CD4-positive, alpha-beta T cell treated with Interleukin-21 for 1 hour (primary cell): ENCODE measurements at places on chromosomes 7 and 10.
A peak's percentile ranks its signal among the peaks of the same experiment; 100 is the strongest.

GRCh38 chr7:24457219-24457558 lies 116.1 kb upstream of the PALS2 start:
- no peak for DNase-seq

GRCh38 chr10:7084280-7085005 lies 326.4 kb downstream of the SFMBT2 start:
- no peak for DNase-seq

DNA sequence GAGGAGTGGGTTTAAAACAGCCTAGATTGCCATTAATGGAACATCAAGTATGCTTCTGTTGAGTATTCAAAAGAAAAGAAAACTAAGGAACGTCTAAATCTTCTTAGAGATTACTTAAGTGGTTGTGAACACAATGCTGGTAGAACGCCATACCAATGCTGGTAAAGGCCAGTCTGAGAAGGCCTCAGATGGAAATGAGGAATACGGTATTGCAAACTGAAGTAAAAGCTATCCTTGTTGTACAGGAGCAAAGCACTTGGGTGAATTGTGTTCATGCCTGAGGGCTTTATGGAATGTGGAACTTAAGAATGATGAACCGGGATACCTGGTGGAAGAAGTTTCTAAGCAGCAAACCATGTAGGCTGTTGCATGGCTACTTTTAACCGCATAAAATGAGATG lies 208.0 kb downstream of the KCND2 start:
- no peak for DNase-seq

- no peak for DNase-seq
These were observed 73.3 kb upstream of the FRMD4A start for GRCh38 chr10:14403881-14404623.

GRCh38 chr7:6536262-6537260 lies 14.7 kb downstream of the GRID2IP start:
- no peak for DNase-seq

DNA sequence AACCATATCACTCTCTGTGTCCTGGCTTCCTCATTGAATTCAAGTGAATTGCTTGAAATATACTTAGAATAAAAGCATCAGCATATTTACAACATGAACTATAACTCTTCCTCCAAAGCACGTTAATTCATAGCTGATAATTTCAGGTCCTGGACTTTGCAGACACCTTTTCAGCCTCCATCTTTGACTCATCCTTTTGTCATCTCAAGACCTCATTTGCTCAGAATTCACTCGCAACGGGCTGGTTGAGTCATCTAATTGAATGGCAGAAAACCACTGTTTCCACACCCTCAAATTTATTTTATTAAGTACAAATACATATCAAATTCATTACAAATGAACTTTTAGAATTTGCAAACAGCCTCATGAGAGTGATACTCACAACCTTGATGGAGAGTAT lies 545.7 kb downstream of the GATA3 start:
- DNase-seq, result no peak

DNA sequence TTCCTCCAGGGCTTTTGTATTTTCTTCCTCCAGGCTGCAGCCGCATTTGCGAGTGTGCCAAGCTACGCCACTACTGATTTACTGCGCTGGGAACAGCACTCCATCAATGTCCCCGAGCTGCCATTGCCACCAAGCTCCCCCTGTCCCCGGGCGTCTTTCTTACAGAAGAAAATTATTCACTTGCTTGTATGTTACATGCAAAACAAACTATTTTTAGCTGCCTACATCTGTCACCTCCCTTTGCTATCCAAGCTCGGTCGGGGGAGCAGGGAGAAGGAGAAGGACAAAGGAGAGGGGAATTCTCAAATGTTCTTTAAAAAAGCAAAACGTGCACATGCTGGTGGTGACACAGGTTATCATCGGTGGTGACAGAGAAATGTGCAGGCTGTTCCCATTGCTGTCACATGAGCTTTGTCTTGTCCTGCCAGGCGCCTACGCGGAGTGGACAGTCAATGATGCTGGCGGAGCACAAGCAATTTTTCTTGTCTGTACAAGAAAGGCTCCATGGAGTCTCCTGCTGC lies 93.1 kb downstream of the ADARB2 start:
- no peak for DNase-seq

DNA sequence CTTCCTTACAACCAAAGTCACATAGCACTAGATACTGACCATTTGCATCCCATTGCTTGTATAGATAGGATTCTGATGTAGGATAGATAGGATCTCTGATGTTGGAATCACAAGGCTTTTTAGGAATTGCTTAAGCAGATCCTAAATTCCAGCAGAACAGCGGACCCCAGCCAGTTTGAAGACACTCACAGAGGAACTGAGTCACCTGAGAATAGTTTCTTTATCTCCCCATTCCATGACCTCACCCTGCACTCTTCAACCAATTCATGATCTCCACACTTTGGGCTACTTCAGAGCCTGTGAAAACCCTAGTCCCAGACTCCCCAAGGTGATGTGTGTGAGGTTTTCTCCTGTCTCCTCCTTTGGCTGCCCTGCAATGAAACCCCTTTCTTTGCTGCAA lies 179.4 kb downstream of the CNTNAP2 start:
- no peak for DNase-seq

GRCh38 chr7:110842796-110843195 lies 248.1 kb upstream of the LRRN3 start:
- DNase-seq, result no peak

DNA sequence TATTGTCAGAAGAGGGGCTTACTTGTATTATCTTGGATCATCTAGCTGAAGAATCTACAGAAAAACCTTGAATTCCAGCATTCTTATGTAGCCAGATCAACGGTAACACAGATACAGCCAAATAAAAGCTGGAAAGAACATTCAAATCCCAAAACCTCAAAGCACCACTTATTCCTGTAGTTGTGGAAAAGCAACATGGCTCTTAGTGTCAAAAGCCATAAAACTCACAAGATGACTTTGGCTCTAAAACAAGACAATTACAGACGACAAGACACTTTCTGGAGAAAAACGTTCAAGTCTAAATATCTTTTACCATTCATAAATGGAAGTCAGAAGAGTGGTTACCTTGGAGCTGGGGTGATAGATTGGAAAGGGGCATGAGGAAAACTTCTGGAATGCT lies 173.0 kb downstream of the HERPUD2 start:
- no peak for DNase-seq

GRCh38 chr7:131039355-131039762 lies 288.3 kb upstream of the MKLN1 start:
- no peak for DNase-seq

GRCh38 chr10:13271552-13272163 lies 28.2 kb downstream of the PHYH start:
- peak; percentile 60 for DNase-seq

DNA sequence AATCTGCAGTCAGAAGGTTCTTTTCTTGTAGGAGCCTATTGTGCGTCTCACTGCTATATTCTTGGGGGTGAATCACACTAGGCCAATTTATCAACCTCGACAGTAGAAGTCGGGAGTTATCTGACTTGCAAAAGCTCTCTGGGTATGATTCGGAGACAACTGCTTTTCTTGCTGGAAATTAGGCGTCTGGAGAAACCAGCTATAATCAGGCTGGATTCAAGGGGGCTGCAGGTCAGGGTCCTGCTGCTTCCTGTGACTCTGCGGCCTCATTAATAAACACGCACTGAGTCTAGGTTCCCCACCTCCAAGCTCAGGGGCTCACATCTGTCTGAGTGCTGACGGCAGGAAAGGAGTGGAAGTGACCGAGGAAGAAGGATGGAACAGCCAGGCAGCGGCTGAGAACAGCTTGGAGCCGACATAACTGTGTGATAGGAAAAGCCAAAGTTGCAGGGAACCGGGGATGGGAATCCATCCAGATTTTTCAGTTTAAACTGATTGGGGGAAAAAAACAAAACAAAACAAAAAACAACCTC lies 184.6 kb downstream of the FANK1 start:
- DNase-seq, result no peak

- no peak for DNase-seq
These were observed 74.5 kb upstream of the CAPZA2 start for GRCh38 chr7:116787881-116788280.

- DNase-seq, result no peak
These were observed 127.1 kb upstream of the CHST15 start for GRCh38 chr10:124220547-124220946.

- no peak for DNase-seq
These were observed 82.5 kb downstream of the VWDE start for GRCh38 chr7:12320987-12321647.

GRCh38 chr10:28564905-28565304 lies 32.0 kb downstream of the WAC start:
- DNase-seq, result no peak

GRCh38 chr7:2940466-2940865 lies 96.4 kb upstream of the GNA12 start:
- no peak for DNase-seq

- peak; percentile 5 for DNase-seq
These were observed 967 bp upstream of the GLI3 start for GRCh38 chr7:42237811-42238541.

DNA sequence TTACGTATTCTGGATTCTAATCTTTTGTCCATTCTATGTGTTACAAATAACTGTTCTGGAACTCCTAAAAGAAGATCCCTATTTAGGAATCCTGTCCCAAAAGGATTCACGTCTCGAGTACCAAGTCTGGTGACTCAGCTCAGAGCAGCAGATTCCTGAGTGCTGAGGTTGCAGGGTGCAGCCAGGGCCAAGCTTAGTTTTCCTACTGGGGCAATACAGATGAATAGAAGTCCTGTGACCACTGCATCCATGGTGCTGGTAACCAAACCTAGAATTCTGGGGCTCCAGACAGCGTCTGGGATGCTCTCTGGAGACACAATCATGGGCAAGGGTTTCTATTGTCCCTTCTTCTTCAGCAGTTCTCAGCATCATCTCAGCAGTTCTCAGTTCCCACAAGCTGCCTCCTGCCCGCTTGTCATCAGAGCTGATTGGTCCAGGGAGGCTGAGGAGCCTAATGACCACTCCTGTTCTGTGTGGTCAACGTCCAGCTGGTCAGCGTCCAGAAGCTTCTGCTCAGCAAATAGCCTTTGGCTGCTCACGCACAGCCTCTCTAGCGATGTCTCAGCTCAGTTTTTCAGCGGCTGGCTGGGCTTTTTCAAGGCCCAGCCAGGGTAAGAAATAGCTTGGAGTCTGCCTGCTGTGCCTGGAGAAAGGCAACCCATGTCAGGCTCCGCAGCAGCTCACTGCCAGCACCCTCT lies 50.4 kb upstream of the C7orf33 start:
- no peak for DNase-seq

DNA sequence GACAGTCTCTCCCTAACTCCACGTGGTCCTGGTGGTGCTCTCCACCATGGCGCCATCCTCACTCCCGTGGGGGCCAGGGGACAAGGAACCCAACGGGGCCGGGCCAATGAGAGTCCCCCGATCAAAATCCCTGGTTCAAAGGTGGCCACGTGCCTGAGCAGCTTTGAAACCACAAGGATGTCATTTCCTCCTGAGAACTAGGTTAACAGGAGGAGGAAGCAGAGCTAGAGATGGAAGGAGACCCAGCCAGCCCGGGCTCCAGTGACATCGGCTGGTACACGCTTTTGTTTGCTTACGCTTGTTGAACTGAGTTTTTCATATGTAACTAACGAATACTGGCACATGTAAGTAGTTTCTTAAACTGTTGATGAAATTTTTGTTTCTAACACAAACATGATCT lies 61.7 kb downstream of the PRPF18 start:
- no peak for DNase-seq

- no peak for DNase-seq
These were observed 262.7 kb downstream of the DNAJB6 start for GRCh38 chr7:157599491-157599890.

GRCh38 chr10:79221110-79222051 lies 125.9 kb upstream of the PPIF start:
- DNase-seq, result no peak

DNA sequence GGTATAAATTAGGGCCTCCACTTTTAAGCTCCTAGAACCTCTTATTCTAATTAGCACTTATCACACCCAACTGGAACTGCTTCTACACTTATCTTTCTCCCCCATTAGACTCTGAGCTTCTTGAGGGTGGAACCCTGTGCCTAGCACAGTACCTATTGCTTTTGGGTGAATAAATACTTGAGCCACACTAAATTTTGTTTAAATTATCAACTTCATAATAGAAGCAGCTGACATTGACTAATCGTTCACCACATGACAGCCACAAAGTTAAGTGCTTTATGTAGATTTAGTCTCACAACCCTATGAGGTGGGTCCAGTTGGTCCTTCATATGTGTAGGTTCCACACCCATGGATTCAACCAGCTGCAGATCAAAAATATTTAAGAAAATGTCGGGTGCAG lies 36.0 kb upstream of the DNAJB12 start:
- no peak for DNase-seq

GRCh38 chr7:29208410-29209250 lies 14.1 kb downstream of the CHN2 start:
- DNase-seq, result no peak

DNA sequence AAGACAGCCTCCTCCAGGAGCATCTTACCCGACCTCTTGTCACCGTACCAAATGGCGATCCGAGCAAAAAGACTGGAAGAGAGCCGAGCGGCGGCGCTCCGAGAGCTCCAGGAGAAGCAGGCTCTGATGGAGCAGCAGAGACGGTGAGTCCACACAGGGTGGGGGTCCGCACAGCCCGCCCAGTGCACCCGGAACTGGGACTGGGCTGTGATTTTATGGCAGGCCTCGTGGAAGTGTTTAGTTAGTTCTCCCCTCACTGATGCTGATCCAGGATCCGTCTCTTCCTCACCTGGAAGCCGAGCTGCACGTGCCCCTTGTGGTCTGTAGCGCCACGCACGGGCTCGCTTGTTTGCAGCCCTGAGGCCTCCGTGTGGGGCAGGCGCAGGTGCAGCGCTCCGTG lies 19.6 kb downstream of the LRRC27 start:
- DNase-seq, result no peak

DNA sequence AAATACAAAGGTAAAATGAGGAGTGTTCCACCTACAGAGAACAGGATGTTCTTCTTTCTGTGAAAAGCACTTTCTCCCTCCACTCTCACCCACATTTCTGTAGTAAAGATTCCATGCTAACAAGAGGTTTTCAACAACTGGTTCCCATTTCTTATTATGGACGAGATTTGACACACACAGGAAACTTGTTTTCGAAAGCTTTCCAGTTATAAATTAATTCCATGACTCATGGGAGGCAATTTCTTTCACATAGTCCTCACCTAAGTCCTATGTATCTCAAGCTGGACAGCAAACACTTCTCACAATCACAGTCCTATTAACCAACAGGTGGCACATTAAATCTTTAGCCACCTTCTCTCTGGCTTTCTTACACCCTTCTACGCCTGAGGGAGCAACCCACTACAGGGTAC lies 24.5 kb downstream of the RAPGEF5 start:
- no peak for DNase-seq

DNA sequence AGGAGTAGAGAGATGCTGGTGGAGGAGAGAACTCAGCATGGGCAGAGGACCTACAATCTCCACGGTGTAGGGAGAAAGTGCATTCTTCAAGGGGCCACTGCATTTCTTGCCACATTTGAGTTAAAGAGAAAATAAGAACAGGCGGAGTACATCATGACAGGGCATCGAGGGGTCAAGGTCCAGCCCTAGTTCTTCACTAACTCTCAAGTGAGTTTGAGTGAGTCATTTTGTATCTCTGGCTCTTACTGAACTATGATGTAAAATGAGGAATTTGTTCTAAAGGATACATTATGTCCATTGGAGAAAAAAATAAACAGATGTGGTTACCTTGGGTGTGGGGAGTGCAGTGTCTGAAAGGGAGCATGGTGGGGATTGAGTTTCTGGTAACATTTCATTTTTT lies 182.9 kb downstream of the XPNPEP1 start:
- no peak for DNase-seq
